ENCODE measurements at places on chromosomes 3 and 15. TPM values are rescaled to one million over a fixed set of nuclear protein-coding genes. Genes with fewer than 3 reads are reported as not detected.

DNA sequence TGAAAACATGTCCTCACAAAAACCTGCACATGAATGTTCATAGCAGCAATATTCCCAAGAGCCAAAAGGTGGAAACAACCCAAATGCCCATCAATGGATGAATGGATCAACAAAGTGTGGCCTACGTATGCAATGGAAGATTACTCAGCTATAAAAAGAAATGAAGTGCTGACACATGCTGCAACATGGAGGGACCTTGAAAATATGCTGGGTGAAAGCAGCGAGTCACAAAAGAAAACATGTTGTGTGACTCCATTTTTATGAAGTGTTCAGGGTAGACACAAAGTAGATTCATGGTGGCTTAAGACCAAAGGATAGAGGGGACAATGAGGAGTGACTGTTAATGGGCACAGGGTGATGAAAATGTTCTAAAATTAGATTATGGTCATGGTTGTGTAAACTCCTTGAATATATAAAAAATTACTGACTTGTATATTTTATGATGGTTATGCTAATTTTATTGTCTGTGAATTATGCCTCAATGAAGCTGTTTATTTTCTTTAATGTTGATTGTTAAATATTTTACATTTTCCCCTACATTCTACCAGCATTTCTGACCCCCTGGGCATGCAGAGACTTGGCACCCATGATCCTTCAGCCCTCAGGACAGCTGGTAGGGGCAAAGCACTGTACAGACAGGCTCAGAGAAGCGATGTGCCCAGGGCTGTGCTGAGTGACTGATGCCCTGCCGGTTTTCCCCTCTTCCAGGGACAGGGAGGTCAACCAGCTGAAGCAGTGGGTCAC, 37.8 kb downstream of the CFAP100 start:
- DNase-seq, result no peak
- no peaks in the 10 kb centered on the region for H3K27me3 ChIP-seq
- no peak overlapping the region for H3K27ac ChIP-seq
- peaks cover 5% of the 10 kb centered on the region for H3K4me1 ChIP-seq
- H3K4me3 ChIP-seq, result no peak overlapping the region

Gene HCLS1
- 1.6 TPM for total RNA-seq

Gene GPD1L
- total RNA-seq, result 9.7 TPM

DNA sequence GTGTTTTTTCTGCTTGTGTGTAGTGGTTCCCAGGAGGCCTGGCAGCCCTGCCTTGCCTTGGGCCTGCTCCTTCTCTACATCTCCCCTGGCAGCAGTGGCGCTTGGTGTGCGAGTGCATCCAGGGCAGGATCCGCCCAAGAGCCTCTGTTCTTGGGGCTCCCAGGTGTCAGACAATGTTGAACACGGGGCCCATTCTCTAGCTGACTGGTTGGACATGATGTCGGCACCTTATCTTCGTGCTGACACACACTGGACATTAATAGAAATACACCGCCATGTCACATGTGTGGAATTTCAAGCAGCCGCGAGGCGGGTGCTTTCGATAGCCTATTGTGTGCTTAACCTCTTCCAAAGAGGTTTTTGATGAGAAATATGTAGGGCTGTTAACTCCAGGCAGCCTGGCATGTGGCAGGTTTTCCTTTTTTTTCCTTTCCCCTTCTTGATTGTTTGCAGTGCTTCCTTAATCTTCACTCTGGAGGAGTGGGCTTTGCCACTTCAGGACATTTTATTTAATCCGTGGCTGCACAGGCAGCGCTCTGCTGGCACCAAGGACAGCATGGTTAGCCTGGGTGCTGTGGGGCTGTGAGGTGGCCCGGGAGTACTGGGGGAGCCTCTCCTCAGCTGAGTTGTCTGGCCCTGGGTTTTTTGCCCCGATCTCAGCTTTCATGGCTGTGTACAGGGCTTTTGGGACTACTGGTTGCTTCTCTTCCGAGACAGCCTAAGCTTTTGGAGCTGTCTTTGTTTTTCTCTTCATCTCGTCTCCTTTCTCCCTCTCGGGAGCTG, 42.5 kb downstream of the CHCHD6 start:
- H3K36me3 ChIP-seq, result peaks cover 4% of the 10 kb centered on the region
- no peaks in the 10 kb centered on the region for H3K27me3 ChIP-seq
- peak; percentile 45 for DNase-seq

- H3K4me3 ChIP-seq, result no peak overlapping the region
- peak overlapping the region; percentile 39 for H3K27ac ChIP-seq
- H3K27me3 ChIP-seq, result no peaks in the 10 kb centered on the region
- DNase-seq, result no peak
- H3K36me3 ChIP-seq, result peaks cover 30% of the 10 kb centered on the region
These were observed 229.4 kb downstream of the FEZF2 start for GRCh38 chr3:62143843-62144450.

GRCh38 chr3:102297072-102297658, 137.7 kb upstream of the ZPLD1 start:
- H3K27ac ChIP-seq, result no peak overlapping the region
- H3K4me3 ChIP-seq, result no peak overlapping the region
- no peaks in the 10 kb centered on the region for H3K36me3 ChIP-seq
- H3K4me1 ChIP-seq, result peaks cover 32% of the 10 kb centered on the region
- DNase-seq, result no peak

DNA sequence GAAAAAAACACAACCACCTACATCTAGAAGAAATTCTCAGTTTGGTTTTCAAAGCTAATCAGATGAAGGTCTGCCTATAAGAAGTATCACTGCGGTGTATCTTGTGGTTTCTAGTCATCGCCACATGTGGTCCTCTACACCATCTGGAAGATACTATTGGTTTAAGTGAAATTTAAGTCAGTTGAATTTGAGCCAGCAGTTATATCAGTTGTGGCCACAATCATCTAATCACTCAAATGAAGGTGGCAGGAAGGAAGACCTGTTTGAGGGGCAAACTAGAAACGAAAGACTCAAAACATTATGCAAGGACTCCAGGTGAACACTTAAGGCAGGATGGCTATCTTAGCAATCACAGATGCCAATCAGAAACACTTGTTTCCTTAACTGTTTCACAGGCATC, 48.7 kb downstream of the ETV5 start:
- peaks cover 8% of the 10 kb centered on the region for H3K4me1 ChIP-seq
- peaks cover 77% of the 10 kb centered on the region for H3K36me3 ChIP-seq
- no peak overlapping the region for H3K27ac ChIP-seq
- H3K4me3 ChIP-seq, result no peak overlapping the region
- DNase-seq, result no peak
- no peaks in the 10 kb centered on the region for H3K27me3 ChIP-seq

Gene GOLGA8G
- 0.09 TPM for total RNA-seq

GRCh38 chr15:41866263-41866703, 27.6 kb downstream of the SPTBN5 start:
- peaks cover 9% of the 10 kb centered on the region for H3K4me1 ChIP-seq
- no peak for DNase-seq
- H3K27ac ChIP-seq, result no peak overlapping the region
- H3K4me3 ChIP-seq, result no peak overlapping the region

GRCh38 chr3:86047161-86047560, 943.8 kb downstream of the VGLL3 start:
- H3K4me3 ChIP-seq, result no peak overlapping the region
- H3K36me3 ChIP-seq, result no peaks in the 10 kb centered on the region
- no peak overlapping the region for H3K27ac ChIP-seq
- H3K4me1 ChIP-seq, result no peaks in the 10 kb centered on the region
- peaks cover 11% of the 10 kb centered on the region for H3K27me3 ChIP-seq

Gene PLA2G4F
- total RNA-seq, result not detected

Gene LRRC31
- not detected for total RNA-seq

Gene ACOX2
- 4.3 TPM for total RNA-seq

DNA sequence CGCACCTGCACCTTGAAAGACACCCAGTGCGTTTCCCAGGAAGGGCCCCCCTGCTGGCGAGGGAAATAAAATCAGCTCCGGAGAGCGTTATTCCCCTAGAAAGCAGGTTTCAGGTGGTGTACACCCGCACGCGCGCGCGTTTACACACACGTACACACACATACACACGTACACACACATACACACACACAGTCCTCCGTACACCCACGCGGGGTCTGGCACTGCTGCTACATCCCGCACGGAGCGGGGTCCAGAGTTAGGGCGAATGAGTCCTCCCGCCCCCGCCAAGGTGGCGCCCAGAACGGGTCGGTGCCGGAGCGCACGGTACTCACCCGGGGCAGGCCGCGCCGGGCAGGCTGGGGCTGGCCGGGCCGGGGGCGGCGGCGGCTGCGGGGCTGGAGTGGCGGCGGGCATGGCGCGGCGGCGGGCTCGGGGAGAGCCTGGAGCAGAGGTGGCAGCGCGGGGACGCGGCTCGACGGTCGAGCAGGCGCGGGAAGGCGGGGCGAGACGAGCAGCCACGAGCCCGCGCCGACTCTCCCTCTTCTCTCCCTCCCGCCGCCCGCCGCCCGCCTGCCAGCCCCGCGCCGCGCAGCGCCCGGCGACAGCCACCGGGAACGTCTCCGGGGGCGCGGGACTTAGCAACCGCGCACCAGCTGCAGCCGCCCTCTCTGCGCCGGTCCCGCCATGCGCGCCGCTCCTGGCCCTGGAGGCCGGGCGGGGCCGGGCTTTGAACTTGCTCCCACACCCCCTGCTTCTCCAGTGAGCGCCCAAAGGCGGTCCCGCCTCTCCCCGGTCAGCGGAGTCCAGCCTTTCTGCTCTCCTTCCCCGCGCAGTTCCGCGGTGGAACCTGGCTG, at the start of gene DCLK3:
Gene DCLK3 (minus strand): TSS at position 704 of the 854 bp plus-strand sequence. CDS start 290 bp downstream, at position 414.
- no peak within 1 kb of the TSS for H3K27ac ChIP-seq
- H3K4me1 ChIP-seq, result no peaks in the 10 kb centered on the region
- H3K27me3 ChIP-seq, result peaks cover 75% of the 10 kb centered on the region
- H3K4me3 ChIP-seq, result no peak within 1 kb of the TSS
- no peak for DNase-seq

Gene TICRR
- total RNA-seq, result 8.5 TPM
